Naive thymus-derived CD4-positive, alpha-beta T cell (primary cell): ENCODE measurements at places on chromosomes 3 and 15.

- no peak for DNase-seq
Measured at GRCh38 chr3:131796111-131796510, 238.7 kb downstream of the CPNE4 start.

DNA sequence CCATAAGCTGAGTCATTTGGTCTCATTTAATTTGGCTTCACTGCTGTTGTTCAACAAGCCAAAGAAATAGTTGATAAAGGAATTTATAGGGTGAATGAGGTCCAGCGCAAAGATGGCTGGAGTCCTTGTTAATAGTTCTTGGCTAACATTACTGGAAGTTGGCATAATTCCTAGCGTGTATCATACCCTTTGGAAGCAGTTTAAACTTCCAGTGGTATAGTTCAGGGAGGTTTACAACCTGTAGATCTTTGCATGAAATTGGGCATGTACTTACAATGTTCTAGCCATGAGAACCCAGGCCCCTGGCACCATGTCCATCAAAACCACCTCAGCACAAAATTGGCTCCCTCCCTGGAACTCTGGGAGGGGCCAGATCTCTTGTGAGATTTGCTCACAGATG lies 380.8 kb downstream of the LRTM1 start:
- DNase-seq = no peak

GRCh38 chr3:49805897-49806701 lies 3.0 kb downstream of the INKA1 start:
- DNase-seq = peak; percentile 39

DNA sequence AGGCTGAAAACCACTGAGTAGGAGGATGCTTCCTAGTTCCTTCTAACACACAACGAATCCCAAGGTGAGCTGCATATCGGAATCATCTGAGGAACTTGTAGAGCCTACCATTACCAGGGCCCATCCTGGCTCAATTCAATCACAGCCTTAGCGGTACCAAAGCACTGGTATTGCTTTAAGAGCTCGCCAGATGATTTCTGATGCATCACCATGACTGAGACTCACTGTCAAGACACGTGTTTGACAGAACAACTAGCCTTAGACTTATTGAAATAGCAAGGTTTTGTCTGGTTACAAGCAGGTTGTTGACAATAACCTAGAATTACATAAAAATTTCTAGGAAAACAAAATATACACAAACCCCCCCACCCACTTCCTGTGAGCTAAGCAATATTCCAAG lies 68.5 kb downstream of the CBLB start:
- DNase-seq = no peak

GRCh38 chr3:13370609-13371008 lies 49.5 kb downstream of the NUP210 start:
- no peak for DNase-seq

GRCh38 chr15:31448635-31448979 lies 122.0 kb downstream of the KLF13 start:
- DNase-seq = no peak

DNA sequence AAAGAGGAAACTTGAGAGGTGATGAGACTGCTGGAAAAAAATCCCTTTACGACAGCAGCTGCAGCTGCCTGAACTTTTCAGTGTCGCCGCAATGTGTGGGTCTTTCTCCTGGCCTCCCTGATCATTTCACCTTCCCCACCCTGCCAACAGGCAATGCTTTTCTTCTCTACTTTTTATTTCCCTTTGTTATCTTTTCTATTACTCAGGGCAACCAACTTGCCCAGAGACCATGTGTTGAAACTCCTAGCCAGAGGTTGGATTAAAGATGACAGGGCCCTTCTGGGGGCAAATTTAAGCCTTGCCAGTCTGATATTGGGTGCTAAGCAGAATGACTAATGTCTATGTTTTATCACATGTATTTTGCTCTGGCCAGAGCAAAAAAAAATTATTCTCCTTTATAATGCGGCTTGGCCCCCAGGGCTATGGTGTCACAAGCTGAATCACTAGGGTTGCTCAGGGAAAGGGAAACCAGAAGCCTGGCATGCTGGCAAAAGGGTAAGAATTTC lies 51.5 kb upstream of the CFAP20DC start:
- no peak for DNase-seq

GRCh38 chr15:54131410-54131809 lies 153.2 kb downstream of the UNC13C start:
- DNase-seq = no peak

GRCh38 chr15:58697220-58697619 lies 52.3 kb downstream of the ADAM10 start:
- DNase-seq = no peak

GRCh38 chr15:59531066-59531675 lies 80.4 kb upstream of the GCNT3 start:
- no peak for DNase-seq

DNA sequence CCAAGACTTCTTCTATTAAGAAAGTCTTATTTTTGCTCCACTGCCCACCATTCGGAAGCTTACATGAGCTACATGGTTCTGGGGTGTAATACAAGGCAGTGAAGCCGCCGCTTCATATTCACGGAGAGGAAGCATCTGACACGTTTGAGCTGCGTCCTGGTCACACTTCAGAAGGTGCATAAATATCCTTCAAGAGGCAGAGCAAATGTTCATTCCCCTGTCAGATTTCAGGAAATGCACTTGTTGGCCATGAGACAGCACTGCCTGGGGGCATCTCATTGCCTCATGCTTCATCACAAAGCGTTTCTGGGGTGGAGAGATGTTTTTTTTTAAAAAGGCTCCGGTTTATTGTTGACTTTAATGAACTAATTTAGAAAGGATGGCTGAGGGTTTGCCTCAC lies 119.9 kb downstream of the CADPS start:
- no peak for DNase-seq

- no peak for DNase-seq
Measured at GRCh38 chr3:177174607-177175170, 22.6 kb downstream of the TBL1XR1 start.

DNA sequence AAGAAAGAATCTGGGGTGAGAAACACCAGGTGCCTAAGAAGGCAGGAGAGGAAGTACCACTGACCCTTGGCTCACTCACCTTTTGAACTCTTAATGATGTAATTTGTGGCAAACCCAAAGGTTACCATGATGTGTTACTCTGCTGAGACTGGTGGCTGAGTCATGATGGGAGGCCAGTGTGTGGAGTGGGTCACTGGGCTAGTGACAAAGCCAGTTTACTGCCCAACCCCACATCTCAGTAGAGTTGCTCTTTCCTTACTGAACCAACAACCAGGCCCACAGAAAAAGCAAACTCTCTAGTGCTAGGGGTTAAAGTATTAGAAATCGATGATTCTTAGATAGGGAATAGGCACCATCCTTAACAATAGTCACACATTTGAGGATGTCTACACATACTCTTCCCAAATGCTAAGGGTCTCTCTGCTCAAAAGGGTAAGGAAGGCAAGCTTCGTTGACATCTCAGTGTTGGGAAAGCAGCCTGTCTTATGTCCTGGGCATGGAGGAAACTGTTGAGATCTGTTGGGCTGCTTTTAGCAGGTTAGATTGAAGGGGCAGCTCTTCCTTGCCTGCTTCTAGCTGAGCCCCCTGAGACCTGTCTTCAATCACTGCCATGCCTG lies 3.1 kb downstream of the RBP2 start:
- DNase-seq = no peak

DNA sequence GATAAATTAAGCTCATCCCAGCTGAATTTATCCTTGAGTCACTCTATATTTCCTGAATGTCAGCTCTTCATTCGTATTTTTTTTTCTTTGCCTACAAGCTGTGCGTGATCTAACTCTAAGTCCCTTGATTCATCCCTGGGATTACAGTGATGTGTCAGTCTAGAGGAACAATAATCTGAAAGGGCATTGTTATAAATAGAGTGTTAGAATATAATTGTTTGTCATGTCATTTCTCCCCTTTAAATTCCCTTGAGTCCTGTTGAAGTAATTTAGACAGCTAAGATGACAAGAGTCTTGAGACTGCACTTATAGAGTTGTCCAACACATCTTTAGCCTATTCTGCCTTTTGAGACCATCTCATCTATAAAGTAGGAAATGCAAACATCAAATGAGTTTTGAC lies 621.8 kb downstream of the ZIC1 start:
- no peak for DNase-seq

DNA sequence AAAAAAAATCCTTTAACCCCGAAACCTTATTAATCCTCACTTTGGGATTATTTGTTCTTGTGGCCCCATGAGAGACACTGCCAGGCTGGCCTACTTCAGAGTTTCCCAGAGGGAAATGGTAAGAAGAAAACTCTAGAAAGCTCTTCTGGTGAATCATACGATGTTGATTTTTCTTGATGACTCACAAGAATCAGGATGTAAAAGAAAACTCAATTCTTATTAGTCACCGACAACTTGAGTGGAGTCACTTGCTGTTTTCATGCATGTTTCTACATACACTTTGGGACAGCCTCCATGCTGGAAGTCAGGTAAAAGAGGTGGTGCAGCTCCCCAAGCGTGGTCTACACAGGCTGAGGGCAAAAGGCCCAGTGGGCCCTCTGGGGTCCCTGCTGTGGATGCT lies 42.8 kb downstream of the MYO5C start:
- DNase-seq = no peak

- DNase-seq = no peak
Measured at GRCh38 chr3:156455839-156456238, 99.1 kb downstream of the SSR3 start.

- no peak for DNase-seq
Measured at GRCh38 chr3:3107858-3108257, 2.3 kb downstream of the IL5RA start.

GRCh38 chr3:150825192-150825915 lies 62.4 kb upstream of the SIAH2 start:
- DNase-seq = no peak

DNA sequence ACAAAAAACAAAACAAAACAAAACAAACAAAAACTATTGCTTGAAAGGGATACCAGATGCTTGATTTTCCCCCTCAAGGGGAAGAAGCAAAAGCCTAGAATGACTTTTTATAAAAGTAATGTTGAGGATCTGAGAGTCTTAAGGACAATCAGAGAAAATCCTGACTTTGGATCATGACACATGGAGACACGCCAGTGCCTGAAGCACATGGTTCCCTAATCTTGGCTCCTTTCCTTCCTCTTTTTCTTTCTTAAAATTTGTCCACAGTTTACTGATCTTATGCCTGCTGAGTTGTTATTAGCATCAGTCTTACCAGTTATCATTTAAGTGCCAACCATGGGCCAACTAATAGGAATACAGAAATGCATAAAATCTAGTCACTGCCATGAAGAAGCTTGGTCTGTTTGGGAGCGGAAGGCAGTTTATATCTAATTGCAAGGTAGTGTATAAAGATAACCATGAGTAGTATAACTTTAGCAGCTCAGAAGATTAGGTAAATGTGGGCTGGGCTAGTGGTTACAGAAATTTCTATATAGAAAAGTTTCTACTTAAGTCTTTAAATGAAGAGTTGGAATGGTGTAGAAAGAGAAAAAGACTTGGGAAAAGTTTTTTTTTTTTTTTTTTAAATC lies 6.9 kb downstream of the GLCE start:
- DNase-seq = no peak

GRCh38 chr3:123419850-123420297 lies 29.0 kb downstream of the ADCY5 start:
- DNase-seq = no peak

GRCh38 chr15:92091155-92091734 lies 237.7 kb downstream of the SLCO3A1 start:
- DNase-seq = no peak

DNA sequence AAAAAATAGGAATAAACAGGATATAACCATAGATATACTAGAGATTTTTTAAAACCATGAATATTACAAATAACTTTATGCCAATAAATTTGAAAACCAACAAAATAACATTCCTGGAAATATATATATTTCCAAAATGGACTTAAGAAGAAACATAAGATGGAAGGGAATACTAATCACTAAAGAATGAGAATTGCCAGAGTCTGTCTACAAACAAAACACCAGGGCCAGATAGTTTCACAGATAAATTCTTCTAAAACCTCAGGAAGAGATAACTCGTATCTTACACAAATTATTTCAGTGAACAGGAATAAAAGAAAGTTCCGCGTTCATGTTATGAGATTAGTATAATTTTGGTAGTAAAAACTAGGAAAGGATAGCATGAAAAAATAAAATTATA lies 107.3 kb downstream of the HERC1 start:
- no peak for DNase-seq

GRCh38 chr3:65861718-65862117 lies 177.0 kb downstream of the MAGI1 start:
- DNase-seq = no peak

- peak; percentile 75 for DNase-seq
Measured at GRCh38 chr3:13648060-13649001, 99.4 kb downstream of the FBLN2 start.

DNA sequence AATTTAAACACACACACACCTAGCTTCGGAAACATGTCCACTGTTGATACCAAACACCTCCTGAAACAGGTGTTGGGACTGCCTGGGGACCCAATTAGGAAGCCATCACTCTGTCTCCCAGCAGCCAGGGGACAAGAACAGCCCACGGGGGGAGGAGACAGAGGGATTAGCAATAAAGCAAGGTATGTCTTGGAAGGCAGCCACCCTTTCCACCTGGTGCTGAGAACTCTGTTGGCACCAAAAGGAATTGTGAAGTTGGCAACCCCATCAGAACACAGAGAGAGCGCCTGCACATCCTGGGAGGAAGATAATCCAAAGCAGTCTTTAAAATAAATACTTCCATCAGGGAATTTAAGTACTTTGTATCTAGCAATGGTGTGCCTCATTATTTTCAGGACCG lies 111.0 kb downstream of the ADAMTS17 start:
- no peak for DNase-seq

DNA sequence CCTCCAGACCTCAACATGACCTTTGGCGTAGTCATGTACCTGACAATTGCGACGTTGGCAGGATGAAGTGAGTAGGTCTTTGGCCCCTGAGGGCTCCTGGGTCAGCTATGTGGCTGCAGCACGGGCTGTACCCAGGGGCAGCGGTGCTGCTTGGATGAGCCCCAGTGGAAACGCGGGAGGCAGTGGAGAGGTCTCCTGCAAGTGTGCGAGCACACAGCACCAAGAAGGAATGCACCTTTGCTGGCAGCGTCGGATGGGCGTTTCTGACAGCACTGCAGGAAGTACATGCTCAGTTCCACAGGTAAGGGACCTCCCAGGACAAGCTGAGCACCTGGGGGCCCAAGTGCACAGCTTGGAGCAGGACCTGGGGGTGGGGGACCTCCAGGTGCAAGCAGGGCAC lies 67.4 kb upstream of the UNC13C start:
- DNase-seq = no peak

DNA sequence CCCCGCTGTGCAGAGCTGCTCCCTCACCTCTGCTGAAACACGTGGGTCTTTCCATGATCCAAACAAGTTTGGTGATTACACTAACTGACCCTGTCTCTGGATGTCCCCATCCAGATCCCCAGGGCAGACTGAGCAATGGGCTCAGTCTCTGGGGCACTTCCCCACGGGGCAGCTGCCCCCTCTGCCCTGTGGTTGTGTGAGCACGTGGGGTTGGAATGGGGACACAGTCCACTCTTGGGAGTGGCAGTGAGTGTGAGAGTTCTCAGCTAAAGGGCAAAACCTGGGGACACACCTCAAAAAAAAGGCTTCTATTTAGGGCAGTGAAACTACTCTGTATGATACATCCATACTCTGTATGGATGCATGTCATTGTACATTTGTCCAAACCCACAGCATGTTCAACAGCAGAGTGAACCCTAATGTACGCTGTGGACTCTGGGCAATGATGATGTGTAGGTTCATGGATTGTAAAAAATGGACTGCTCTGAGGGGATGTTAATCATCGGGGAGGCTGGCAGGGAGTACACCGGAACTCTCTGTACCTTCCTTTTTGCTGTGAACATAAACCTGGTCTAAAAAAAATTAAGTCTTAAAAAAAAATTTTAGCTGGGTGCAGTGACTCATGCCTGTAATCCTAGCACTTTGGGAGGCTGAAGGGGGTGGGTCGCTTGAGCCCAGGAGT lies 49.9 kb upstream of the BLM start:
- DNase-seq = no peak
